COLO829 (cell line): ENCODE measurements at places on chromosomes 16 and 17.

GRCh38 chr16:19239511-19240155 lies 45.9 kb upstream of the CLEC19A start:
- DNase-seq: no peak

- no peak for DNase-seq
These were observed 17.3 kb downstream of the XYLT1 start for GRCh38 chr16:17453364-17454038.

- DNase-seq: no peak
These were observed 56.9 kb downstream of the TIMM22 start for GRCh38 chr17:1053661-1054360.

GRCh38 chr17:49551221-49552069 lies 24.2 kb upstream of the NXPH3 start:
- no peak for DNase-seq

DNA sequence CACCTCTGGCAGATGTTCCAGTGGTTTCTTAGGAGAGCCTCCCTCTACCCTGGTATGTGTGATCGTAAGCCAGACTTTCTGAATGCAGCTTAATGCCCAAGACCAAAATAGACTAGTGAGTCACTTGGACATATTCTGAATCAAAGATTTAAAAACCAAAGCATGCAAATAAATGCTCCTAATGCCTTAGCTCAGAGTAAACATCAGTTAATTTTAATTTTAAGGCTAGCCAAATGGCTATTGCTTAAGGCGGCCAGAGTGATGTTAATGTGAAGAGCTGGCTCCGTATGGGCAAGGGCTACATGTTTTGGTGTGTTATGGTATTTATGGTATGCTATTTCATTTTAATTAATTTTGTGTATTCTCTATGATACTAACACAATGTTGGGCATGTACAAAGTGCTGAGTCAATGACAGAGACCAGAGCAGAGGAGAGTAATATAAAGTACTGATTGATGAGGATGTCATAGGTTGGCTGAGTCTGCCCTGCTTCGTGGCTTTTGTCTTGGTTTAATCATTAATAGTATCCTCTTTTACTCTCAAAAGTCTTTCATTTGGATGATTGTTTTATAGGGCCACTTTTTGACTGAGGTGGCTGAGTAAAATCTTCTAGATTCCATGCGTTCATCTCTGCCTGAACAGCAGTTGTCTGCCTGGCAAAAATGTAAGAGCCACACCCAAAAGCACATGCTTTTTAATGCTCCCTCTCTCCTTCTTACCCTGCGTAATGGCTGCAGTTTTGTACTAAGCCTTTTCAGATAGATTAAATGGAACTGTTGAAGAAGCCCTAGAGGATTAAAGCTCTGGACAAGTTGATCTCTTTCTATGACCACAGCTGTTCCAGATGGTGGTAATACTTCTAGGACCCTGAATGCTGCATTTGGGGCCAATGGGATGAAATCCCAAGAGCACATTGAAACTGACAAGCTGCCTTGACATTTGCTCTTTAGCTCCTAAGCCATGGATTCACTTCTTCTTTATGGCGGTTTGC lies 59.6 kb downstream of the MAP2K6 start:
- no peak for DNase-seq

- DNase-seq: no peak
These were observed 57.9 kb upstream of the FOXF1 start for GRCh38 chr16:86452451-86452850.

- no peak for DNase-seq
These were observed 2.5 kb upstream of the HS3ST3B1 start for GRCh38 chr17:14298221-14298946.

- DNase-seq: no peak
These were observed 93.7 kb downstream of the SDK2 start for GRCh38 chr17:73550556-73550955.

DNA sequence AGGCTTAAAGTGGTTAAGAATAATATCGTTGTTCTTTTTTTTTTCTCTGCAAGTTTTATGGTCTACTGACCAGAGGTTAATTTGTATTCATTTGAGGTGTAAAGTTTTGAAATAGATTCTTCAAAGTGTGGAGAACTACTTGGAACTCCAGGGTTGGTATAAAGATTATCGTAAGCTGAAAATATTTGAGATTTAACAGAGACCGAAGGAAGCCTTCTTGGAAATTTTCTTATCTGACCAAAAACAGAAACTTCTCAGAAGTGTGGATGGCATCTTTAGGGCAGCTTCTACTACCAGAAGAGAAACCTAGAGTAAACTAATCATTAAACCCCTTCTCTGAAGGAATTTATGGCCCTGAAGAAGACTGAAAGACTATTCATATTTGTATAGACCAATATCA lies 206.8 kb upstream of the MON1B start:
- no peak for DNase-seq

- DNase-seq: no peak
These were observed 23.2 kb downstream of the NT5M start for GRCh38 chr17:17326275-17326875.

GRCh38 chr17:34755981-34756636 lies 176.7 kb downstream of the TMEM132E start:
- no peak for DNase-seq

DNA sequence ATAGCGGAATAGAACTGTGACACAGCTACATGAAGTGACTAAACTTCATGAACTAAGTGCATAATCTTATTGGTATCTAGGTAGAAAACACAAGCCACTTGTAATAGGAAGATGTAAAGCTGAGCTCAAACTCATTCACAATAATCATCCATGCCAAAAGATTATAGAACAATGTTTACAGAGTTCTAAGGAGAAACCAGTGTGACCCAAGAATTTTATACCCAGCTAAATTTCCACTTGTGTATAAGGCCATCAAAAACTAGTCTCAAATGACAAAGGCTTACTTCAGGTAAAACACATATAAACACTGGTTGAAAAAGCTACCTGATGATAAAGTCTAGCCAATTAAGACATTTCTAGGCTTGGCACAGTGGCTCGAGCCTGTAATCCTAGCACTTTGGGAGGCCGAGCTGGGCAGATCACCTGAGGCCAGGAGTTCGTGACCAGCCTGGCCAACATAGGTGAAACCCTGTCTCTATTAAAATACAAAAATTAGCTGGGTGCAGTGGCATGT lies 16.9 kb upstream of the CPD start:
- no peak for DNase-seq

DNA sequence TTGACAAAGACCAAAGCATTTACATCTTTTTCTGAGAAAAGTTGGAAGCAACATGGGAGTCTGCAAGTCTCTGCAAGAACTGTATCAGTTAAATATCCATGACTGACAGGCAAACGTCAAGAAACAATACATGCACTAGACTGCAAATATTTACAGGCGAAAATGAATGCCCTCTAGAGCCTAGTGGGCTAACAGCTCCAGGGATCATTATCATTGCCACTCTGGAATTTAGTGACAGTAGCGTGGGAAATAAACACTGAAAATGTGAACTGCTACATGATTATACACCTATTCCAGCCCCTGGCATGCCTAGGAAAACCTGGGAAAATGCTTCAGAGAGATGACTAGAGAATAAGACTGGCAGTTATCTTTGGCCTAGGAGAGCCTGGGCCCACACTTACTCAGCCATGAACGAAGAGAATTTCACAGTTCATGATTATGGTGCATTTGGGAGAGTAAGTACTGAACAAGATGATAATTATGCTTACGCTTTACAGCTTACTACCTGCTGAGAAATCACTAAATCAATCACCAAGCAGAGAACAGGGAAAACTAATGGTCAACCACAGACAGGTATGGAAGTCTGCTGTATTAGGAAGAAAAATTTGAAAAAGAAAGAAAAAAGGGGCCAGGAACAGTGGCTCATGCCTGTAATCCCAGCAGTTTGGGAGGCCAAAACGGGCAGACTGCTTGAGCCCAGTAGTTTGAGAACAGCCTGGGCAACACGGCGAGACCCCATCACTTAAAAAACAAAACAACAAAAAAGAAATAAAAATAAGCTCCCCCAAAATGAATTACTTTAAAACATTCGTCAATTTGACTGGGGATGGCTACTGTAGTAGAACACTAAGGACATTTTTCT lies 66.6 kb upstream of the CLEC18B start:
- no peak for DNase-seq

- peak; percentile 45 for DNase-seq
These were observed 157.4 kb downstream of the PRKCA start for GRCh38 chr17:66459811-66460270.

DNA sequence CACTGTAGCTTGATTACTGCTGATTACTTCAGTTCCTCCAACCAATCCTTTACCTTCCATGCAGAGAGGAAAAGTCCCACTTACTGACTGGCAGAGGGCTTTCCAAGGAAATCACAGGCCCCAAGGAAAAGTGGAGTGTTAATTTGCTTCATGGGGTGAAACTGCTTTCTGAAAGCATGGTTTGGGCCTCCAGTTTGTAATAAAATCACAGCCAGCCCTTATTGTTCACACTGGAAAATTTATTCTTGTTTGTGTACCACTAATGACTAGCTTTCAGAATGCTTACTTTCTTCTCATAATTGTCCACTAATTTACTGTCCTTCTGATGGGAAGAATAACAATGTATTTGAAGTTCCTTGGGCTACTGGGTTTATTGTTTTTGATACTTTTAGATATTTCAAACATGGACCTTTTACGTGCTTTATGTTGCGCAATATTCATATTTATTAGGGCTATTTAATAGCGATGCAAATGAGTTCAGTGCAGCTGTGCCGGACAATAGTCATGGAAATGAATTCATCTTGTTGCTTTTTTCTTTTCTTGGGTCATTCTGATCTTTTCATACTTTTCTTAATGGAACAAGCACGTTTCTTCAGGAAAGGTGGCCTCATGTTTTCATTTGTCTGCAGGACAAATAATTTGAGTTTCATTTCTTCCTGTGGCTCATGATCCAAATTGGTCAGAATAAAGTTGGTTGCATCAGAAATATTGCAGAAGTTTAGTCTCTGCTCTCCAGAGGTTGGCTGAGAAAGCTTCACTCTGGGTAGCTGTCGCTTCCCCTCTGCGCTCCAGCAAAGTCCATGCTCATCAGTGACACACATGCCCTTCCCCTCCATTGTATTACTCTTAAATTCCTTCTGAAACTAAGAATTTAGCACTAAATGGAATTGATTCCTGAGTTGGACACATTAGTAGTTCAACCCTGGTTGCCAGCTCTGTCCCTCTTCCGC lies 128.7 kb downstream of the PRKCA start:
- no peak for DNase-seq

DNA sequence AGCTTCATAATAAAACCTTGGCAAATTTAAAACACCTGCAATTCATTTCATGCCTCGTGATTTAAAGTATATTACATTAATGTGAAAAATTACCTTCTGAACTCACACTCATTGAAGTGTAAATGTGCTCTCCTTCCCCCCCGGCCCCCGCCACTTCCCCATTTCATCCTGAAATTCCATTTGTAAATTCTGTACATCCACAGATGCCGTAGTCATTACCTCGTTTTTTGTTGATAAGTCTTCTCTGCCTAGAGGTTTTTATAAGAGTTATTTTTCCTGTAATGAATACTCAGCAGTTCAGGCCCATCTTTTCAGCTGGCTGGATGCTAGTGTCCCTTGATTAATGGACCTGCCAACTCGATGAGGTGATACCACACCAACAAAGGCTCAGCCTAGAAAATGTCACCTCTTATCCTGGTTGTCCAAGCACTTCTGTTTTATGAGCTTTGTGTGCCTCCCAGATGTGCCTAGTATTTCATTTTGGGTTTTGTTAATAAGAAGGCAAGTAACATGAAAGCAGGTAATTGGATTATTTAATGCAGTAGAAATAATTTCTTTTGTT lies 64.8 kb upstream of the KIFC3 start:
- DNase-seq: no peak

GRCh38 chr17:36066365-36066985 lies 2.4 kb downstream of the CCL18 start:
- DNase-seq: no peak

GRCh38 chr16:71572497-71573116 lies 4.3 kb downstream of the TAT start:
- DNase-seq: no peak

- DNase-seq: no peak
These were observed 21.4 kb downstream of the NPLOC4 start for GRCh38 chr17:81615401-81615930.

GRCh38 chr16:57577691-57578224 lies 35.3 kb downstream of the ADGRG5 start:
- no peak for DNase-seq
